ENCODE measurements at places on chromosomes 3 and 15. TPM values are rescaled to one million over a fixed set of nuclear protein-coding genes. Genes with fewer than 3 reads are reported as not detected.

- DNase-seq: peak; percentile 64
These were observed 45.9 kb upstream of the TMEM115 start for GRCh38 chr3:50405249-50405648.

- DNase-seq: no peak
These were observed 289.0 kb upstream of the AGTR1 start for GRCh38 chr3:148408667-148409066.

DNA sequence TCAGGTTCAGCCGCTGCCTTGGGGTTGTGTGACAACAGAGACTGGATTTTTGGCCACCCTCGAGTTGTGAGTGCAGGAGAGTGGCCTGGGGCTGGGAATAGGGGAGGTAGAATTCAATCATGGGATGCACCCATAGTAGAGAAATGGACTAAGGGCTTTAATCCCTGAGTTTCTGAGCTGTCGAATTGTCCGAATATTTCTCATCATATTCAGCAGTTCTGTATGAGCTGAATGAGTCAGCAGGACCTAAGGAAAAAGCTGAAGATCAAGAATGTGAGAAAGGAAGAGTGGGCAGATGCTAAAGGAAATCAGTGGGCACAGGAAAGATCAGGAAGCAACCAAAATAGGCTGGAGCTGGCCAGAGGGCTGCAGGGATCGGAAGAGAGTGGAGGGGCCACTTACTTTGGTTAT is 44.4 kb upstream of the SACM1L start:
- no peak for DNase-seq

The SEMA3G gene
- 2.4 TPM for total RNA-seq
